ENCODE measurements at places on chromosomes 3 and 15.

DNA sequence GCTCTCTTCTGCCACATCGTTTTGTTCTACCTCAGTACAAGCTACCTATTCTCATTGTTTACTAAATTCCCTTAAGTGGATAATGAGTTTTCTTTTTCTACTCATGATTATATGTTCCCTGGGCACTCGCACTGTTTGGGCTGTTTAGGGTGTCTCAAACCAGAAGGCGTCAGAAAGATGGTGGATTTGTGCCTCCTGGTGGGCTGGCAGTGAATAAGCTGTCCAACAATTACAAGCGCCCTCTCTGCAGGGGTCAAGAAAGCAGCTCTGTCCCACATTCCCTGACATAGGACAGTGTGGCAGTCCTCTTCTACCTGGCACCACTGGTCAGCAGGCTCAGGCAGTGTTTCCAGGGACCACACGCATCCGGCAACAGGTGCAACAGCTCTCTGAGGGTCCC lies 173.4 kb upstream of the PPP2R3A start:
- DNase-seq: no peak

DNA sequence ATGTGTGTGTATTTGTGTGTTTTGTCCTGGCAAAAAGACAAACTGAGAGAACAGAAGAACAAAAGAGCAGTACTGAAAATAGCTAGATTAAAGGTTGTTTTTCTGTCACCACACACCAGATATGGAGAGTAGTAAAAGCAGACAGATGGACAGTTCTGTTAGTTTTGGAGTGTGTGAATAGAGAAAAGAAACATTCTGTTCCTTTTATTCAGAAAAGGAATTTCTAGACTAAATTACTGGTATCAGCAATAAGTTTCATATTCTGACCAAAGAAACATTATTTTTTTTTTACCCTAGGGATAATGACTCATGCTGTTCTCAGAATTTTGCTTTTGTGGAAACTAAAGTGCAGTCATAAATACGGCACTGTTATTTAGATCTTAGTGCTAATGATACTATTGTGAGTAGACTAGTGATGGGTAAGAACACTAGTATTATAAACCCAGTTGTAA lies 32.9 kb downstream of the PIK3CA start:
- DNase-seq: no peak

- no peak for DNase-seq
These were observed 47.9 kb upstream of the LIPC start for GRCh38 chr15:58383876-58384275.

GRCh38 chr15:63719281-63719680 lies 114.5 kb downstream of the HERC1 start:
- DNase-seq: no peak

- DNase-seq: no peak
These were observed 42.4 kb upstream of the STRIT1 start for GRCh38 chr3:155335724-155336354.

GRCh38 chr15:57647071-57647790 lies 55.5 kb downstream of the MYZAP start:
- DNase-seq: no peak

GRCh38 chr15:101482526-101483371 lies 6.8 kb downstream of the PCSK6 start:
- DNase-seq: no peak

DNA sequence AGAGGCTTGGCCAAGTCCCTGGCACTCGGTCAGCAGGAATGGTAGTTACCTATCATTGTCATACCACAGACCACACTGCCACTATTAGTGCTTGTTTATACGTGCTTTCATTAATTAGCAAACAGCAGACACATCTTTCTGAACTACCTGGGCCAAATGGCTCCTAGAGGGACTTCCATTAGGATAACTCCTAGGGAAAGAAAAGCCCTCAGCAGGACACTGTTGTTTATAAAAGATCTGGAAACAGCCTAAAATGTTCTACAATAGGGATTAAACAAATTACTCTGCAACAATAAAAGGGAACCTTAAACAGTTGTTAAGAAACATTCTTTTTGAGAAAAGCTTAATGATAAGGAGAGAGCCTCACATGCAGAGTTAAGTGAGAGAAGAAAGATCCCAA lies 38.5 kb downstream of the ARHGEF3 start:
- no peak for DNase-seq

DNA sequence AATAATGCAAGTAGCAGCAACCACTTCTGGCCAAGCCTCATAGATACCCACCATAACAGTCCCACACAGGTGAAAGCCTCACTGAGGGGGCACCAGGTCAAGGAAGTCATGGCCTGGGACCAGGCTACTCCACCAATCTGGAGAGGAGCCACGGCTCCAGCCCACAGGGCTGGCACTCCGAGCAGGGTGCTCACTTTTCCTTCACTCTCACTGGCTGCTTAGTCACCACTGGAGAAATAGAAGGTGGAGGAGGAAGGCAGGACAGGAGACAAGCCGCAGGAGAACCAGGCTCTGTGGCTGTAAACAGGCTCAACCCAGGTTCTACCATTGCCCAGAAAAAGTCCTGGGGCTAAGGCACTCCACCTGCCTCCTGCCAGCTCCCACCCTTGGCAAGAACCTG lies 1.2 kb downstream of the USP19 start:
- DNase-seq: no peak

GRCh38 chr15:81758818-81759284 lies 287.0 kb downstream of the MEX3B start:
- no peak for DNase-seq

DNA sequence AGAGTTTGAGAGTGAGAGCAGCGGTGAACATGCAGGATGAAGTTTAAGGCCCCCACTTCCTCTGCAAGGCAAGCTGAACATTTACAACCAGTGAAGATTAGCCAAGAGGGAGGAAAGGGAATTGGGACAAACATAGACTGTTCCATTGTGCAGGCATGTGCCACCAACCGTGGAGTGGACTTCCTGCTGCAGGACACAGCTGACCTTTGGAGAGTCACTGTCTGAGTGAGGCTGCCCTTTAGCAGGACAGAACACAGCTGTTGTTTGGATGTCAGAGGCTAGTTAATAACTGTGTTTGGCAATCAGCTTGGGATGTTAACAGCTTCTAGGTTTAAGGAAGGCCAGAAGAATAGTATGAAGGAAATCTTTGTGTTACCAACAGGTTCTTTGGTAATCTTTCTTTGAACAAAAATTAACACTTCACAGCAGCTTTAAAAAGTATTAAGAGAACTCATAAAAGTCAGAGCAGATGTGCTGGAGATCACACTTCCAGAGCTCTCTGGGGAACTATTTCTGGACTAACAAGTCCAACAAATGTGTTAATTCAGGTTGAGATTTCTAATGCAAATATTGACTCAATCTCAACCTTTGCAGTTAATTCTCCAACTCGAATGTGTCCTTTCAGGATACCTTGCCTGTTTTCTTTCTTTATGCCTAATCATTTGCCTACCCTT lies 31.4 kb downstream of the CTDSPL start:
- DNase-seq: no peak

Measured in stimulated activated CD8-positive, alpha-beta memory T cell treated with anti-CD3 and anti-CD28 coated beads, Interleukin-15, amount 100 ng/mL, for 1 hour (primary cell).